CD4-positive, alpha-beta memory T cell (primary cell): ENCODE measurements at places on chromosomes 1 and 21. TPM values are rescaled to one million over a fixed set of nuclear protein-coding genes. Genes with fewer than 3 reads are reported as not detected.

Gene GJA8
- not detected for total RNA-seq

Gene BACE2
- not detected for total RNA-seq

Gene ZNF683
- total RNA-seq: not detected

Gene OR2T2
- not detected for total RNA-seq

Gene LRRN2
- total RNA-seq: not detected

Gene ST6GALNAC5
- not detected for total RNA-seq

GRCh38 chr1:6412896-6413295 is 6.8 kb downstream of the HES2 start:
- no peak for DNase-seq

DNA sequence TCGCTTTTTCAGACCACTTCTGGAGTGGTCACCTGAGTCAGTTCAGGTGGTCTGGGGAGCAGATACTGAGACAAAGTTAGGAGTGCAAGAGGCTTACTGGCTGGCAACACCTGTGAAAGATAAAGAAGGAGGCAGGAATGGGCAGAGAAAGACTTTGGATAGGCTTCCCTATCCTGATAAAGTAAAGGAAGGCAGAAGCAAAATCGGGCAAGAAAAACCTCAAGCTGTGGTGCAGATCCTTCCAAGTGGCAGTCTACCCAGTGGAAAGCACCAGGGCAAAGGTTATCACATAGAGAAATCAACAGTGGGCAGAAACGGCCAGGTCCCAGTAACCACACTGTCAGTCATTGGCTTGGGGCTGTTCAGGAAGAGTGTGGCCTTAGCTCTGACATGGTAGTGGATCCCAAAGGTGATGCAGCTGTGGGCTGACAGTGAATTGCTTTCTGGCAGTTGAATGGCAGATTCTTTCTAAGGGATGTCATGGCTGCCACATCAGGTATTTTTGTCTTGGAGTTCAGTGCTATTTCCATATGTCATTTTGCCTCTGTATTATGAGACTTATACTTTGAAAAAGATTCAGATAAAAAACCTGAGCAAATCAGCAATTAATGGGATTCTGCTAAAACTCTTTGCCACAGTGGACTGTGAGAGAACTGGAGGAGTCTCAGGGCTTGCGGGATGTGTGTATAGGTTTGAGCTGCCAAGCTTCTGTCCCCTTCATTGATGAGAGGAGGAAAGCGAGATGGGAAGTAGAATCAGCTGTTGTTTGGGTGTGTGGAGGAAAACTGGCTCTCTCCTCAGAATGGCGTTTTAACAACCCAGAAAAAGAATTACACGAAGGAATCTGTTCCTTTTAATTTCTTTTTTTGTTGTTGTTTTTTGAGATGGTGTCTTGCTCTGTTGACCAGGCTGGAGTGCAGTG is 8.1 kb upstream of the CGN start:
- no peak for DNase-seq

DNA sequence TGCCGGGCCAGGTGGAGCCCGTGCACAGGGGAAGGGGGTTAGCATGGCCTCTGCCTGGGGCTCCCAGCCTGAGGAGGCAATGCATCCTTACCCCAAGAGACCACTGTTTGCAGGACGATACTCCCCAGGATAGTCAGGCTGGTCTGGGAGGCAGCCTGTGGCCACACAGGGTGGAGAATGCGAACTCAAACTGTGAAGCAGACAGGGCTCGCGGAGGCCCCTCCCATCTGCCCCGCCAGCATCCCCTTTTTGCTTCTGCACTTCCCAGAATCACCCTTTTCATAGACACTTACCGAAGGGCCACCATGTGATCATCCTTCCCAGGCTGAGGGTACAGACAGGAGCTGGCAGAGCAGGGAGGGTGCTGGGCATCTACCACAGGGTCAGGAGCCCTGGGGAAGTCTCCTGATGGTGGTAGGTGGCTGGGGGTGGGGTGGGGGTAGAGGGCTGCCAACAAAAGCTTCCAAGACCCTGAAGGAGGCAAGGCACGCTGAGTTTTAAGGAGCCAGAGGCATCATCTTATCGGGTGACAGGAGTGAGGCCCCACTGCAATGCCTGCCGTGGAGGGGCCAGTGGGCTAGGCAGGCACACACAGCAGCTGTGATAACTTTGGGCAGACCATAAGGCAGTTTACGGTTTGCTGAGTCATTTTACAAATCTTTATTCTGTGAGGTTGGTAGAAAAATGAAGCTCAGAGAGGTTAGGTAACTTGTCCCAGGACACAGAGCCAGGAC is 31.3 kb upstream of the BTG2 start:
- DNase-seq: no peak

DNA sequence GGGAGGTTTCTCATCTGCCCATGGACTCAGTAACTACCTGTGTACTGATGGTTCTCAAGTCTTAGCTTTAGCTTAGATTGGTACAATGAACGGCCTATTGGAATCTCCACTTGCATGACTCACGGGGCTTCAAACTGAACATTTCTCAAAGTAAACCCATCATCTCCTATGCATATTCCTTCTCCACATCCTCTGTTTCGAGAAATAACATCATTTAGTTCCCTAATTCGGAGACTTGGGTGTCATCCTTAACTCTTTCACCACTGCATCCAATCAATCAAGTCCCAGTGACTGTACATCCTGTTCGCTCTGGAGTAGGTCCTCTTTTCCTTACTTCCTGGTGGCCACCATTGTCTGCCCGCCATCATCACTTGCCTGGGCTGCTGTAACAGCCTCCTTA is 55.8 kb downstream of the LGR6 start:
- DNase-seq: no peak

DNA sequence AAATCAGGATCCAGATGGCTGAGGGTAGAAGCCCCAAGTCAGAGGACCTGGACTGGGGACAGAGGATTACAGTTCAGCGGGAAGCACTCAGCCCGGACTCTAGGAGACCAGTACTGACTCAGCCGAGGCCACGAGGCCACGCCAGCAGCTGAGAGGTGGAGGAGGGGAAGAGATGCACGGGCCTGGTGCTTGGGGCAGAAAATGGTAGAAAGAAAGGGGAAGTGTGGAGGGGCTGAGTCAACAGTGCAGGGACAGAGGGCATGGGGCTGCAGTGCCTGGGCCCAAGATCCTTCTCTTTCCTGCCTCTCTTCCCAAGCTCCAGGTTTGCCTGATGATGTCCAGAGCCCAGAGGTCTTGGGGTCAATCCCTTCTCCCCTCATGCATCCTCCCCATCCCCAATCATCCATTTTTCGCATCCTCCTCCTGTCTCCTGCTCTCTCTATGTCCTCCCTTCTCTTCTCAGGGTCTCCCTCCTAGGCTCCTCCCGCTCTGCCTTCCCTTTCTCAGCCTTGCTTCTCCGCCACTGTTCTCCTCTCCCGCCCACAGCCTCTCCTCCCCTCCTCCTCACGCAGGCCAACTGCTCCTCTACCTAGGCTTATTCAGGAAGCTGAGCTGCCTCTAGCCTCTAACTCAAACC is 7.7 kb downstream of the ARHGEF2 start:
- no peak for DNase-seq

DNA sequence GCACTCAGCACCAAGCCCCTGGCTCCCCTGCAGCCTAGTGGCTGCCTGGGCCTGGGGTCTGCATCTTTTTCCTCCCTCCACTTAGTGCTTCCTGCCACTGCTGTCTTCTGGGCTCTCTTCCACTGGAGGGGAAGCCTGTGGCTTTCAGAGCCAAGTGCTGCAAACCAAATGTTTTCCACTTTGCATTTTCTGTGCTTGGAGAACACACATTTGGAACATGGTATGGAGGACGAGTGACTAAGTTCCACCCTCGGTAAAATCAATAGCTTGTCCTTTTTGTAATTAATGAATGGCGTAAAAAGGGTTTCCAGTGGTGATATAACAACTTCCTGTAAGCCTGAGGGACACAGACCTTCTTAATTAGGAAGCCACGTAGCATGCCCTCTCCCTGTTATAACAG is 10.1 kb upstream of the GPR153 start:
- DNase-seq: no peak

DNA sequence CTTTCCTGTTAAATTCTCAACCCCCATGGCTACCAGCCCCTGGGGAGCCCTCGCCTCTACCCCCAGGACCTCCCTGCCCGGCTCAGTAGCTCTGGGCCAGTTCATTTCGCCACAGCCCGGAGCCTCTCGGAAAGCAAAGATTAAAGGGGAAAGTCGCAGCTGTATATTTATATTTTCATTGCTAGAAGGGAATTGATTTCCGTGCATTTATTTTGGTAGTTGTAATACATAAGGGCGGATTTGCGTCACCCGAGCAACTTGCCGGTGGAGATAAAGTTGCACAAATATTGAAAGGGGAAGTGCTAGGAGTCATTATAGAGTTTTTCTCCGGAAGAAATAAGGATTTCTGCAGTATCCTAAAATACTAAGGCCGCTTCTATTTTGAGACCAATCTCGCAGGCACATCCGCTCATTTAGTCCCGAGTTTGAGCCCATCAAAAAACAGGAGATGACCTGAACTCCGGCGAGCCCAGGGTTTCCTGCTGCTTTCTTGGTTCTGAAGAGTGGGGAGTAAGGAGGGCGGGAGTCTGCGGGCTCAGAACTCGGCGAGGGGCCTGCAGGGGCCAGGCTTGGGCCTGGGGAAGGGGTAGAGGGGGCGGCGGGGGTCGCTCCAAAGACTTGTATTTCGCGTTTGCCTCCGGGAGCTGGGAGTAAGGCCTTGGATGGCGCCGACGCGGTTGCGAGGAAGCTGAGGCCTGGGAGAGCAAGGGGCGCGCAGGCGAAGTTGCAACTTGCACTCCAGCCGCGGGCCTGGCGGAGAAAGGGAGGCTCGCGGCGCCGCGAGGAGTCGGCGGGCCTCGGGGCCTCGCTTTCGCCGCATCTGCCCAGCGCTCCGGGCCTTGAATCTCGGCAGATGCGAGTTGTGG is 2.5 kb upstream of the HLX start:
- no peak for DNase-seq

DNA sequence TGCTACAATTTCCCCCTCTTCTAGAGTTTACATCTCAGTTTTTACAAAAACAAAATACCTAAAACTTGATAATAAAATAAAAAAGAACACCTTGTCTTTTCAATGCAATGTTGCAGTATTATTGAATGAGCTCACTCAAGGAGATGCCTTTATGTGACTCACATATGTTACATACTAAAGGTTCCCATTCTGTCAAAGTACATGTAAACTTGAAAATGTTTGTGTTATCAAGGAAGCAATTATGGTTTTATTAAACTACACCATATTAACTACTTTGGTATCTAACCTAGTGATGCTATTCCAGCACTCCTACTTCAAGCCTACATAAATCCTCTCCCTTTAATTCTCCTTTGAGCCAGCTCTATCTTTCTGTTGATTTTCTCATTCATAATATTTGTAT is 658.3 kb downstream of the PTPRC start:
- DNase-seq: no peak

DNA sequence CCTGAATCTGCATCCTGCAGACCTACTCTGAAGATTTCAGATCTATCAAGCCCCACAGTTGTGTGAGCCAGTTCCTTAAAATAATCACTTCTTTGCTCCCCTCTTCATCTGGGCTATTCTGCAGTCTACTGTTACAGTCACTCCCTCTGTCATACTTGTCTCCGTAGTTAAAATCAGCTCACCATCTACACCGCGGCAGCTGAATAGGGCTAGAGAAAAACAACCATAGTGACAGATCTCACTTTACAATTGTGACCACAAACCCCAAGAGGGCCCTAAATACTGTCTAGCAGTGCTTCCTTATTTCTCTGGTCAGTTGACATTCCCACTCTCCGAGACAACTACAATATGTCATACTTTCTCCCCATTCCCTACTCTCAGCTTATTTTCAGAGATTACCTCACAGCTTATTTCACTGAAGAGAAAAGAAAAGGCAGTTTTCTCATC is 12.9 kb downstream of the DESI2 start:
- no peak for DNase-seq

DNA sequence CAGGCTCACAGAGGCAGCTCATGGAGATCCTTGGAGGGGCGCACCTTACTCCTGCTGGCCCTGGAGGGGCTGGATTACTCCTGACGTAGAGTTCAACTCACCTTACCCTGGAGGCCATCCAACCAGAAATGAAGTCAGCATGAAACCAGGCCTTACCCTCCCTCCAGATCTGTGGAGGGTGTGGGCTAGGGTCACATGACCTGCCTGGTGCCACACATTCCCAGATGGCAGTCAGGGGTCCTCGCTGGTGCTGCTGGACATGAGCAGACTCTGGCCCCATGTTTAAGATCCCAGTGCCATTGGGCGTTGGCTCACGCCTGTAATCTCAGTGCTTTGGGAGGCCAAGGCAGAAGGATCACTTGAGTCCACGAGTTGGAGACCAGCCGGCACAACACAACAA is 4.5 kb downstream of the C21orf58 start:
- DNase-seq: no peak

GRCh38 chr1:172567720-172568119 is 34.8 kb downstream of the SUCO start:
- no peak for DNase-seq

GRCh38 chr1:119442756-119443155 is 27.8 kb downstream of the HSD3B2 start:
- DNase-seq: no peak

GRCh38 chr1:228035844-228036243 is 29.0 kb downstream of the WNT3A start:
- no peak for DNase-seq

DNA sequence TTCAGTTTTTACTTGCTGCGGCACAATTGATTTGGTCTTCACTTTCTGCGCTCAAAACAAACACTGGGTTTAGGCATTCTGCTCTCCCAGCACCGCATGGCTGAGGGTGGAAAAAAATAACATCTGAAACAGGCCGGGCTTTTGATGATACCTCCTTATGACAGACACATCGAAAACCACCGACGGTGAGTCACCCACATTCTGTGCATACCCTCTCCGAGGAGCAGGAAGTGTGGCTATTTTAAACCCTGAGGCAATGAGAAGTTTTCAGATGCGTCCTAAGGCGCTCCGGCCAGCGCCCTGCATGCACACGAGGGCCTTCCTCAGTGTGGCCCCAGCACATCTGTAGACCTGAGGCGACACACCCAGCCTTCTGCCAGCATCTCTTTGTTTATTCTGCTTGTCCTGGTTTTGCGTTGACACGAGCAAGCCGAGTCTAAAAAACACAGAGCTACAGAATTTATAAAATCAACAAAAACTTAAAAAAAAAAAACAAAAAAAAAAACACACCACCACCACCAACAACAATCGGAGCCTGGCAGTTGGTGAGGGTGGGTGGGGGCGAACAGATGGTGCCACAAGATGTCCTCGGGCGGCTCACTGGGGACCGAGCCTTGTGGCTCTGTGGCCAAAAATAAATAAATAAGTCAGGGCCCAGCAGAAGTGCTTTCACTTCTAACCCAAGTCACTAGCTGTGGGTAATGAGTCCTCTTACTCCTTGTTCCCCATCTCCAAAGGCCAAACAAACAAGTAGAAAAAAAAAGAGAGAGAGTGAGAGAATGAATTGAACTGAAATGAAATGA is 162.6 kb upstream of the IRF2BP2 start:
- DNase-seq: peak; percentile 82
